Foreskin keratinocyte (primary cell): ENCODE measurements at places on chromosomes 11 and 22. TPM values are rescaled to one million over a fixed set of nuclear protein-coding genes. Genes with fewer than 3 reads are reported as not detected.

Gene MMP13
- polyA plus RNA-seq, result not detected in 2 replicates

Gene TLCD5
- polyA plus RNA-seq, result 4.1 and 4.2 TPM in 2 replicates

Gene MAP6
- polyA plus RNA-seq, result 1.3 and 2.6 TPM in 2 replicates

GRCh38 chr11:65108469-65109123 lies 3.1 kb upstream of the TM7SF2 start:
- DNase-seq, result no peak

DNA sequence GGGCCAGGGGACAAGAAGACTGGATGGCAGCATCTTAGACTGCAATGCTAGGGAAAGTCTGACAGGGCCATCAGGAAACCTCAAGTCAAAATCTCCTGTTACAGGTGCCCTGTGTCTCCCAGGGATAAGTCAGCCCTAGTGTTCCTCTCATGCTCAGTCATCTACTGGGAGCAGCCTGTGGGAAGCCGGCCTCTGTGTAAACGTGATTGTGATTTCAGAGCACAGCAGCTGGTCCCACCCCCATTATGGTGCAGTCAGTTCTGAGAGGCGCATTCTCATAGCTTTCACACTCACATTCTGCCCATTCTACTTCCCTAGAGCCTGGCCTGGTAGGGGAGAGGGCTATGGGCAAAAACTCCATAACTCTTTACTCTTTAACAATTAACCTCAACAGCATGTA lies 7.2 kb upstream of the SLN start:
- no peak for DNase-seq

DNA sequence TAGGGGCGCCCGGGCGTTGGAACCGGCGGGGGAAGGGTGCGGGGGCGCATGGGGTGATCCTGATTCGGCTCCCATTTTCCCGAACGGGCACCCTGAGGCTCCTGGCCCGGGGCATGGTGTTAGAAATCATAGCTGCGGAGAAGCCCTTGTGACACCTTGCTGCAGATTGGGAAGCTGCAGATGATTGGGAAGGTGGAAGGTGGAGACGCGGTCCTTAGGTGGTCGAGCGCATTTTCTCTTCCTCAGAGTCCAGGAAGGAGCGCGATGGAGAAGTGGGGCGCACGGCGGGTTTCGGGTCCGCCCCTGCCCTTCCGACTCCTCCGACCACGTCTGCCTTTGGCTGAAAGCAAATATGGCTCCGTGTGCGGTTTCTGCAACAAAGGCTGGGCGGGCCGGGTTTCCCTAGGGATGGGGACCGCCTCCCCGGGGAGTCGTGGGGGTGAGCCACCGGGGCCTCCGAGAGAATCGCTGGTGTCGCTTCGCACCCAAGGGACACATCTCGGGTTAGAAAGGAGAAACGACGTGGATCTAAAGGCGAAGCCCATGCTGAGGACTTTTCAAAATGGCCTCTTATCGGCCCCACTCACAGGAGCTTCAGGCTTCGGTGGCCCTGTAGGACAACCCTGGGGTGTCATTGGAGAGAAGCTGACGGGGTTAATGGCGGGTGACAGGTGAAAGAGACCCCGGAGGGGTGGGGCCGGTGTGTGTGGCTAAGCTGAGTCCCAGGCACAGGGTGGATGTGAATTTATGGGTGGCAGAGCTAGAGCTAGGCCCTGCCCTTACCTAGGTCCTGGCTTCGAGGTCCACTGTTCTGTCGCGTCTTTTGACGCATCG lies 707 bp upstream of the FTH1 start:
- DNase-seq, result no peak

Gene PGA3
- not detected in 2 replicates for polyA plus RNA-seq

Gene TAGLN
- 16.2 and 19.0 TPM in 2 replicates for polyA plus RNA-seq

GRCh38 chr11:44416776-44417175 lies 106.8 kb upstream of the ALX4 start:
- DNase-seq, result peak; percentile 58

Gene UBQLN3
- not detected in 2 replicates for polyA plus RNA-seq

- no peak for DNase-seq
Measured at GRCh38 chr11:64251753-64252002, 348 bp downstream of the PLCB3 start.

DNA sequence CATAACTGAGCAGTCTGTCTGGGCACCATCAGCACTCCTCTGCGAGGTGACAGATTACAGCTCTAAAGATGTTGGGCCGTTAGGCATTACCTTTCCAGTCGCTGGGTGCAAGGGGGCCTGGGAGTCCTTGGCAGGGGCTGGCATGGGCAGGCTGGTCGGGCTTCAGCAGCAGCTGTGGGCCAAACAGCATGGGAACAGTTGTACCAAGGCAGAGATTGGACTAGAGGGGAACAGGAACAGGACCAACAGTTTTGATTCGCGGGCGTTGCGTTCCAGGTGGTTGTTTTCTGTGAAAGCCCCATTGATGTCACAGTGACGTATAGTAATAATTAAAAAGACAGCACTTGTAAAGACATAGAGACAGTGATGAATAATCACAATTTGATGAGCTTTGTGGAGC lies 25.8 kb upstream of the B3GAT1 start:
- DNase-seq, result no peak

Gene EEF1G
- 1,795 and 1,871 TPM in 2 replicates for polyA plus RNA-seq

DNA sequence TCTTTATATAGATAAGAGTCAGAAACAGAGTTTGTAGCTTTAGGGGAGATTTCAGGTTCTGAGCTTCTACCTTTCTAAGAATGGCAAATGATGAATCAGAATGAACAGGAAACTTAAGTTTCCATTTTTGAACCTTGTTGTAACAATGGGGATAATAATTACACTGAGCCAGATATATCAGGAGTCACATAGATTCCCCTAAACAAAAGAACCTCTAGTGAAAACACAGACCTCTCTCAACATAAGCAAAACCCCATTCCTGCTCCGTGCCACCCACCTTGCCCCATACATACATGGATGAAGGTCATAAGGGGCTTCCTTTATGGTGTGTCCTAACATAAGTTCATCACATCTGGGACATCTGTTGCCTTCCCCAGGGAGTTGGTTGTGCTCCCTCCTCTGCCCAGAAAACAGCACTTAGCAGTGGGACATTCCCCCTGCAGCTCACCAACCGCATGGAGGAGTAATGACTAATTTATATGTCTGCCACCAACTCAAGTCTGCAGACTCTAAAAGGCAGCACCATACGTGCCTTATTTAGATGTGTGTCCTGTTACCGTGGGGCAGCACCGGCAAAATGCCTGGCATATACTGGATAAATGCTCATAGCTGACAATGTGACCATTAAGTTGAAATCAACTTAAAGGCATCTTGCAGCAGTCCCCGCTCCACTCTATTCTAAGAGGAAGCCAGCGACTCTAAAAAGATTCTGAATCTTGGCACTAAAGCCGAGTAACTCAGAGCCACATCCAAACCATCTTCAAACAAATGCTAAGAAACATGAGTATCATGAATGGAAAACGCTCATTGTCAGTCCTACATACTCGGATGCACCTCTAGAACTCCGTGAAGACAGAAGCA lies 8.0 kb downstream of the JAML start:
- no peak for DNase-seq

GRCh38 chr11:111836721-111837120 lies 34.7 kb downstream of the ALG9 start:
- DNase-seq, result no peak

DNA sequence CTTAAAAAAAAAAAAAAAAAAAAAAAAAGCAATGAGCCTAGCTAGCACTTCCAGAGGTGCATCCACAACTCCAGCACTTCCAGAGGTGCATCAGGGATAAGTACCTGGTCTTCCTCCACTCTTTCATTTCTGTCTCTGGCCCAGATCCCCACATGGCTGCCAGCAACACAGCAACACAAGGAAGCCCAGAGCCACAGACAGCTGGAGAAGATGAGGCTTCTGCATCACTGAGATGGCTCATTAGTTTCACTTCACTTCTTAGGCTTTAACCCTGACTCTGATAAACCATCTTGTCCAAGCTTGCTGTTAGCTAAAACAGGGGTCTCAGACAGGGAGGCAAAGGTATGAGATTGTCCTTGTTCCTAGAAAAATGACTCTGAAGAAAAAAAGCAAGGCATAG lies 35.6 kb downstream of the PC start:
- DNase-seq, result no peak

DNA sequence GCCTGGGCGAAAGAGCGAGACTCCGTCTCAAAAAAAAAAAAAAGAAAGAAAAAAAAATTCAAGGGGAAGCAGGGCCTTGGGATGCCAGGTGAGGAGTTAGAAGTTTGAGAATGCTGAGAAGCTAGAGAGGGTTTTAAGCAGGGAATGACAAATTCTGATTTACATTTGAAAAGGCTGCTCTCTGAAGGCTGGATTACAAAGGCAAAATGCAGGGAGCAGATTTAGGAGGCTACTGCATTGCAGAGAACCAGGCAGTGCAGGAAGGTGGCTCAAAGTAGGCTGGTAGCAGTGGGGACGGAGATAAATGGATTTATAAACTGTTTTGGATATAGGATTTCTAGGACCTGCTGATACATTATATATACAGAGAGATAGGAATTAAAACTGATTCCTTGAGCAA lies 66.6 kb downstream of the KCNC1 start:
- DNase-seq, result no peak

DNA sequence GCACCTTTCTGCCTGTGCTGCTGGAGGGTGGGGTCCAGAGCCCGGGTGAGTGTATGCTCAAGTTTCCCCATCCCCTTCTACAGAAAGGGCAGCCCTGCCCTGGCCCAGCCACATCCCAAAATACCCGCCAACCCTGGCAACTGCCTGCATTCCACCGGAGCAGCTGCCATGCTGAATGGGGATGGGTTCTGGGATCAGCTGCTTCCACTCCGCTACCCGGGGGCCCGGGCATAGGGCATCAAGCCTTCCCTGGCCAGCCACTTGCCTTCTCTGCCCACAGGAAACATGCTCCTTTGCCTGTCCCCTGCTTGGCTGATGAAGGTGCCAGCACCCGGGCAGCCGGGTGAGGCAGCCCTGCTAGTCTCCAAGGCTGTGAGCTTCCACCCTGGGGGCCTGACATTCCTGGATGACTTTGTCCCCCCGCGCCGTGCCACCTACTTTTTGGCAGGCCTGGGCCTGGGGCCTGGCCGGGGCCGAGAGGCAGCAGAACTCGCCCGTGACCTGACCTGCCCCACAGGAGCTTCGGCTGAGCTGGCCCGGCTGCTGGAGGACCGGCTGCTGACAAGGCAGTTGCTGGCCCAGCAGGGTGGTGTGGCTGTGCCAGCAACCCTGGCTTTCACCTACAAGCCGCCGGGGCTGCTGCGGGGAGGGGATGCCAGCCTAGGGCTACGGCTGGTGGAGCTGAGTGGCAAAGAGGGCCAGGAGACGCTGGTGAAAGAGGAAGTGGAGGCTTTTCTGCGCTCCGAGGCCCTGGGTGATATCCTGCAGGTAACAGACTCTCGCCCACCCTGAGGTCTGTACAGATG lies 3.2 kb downstream of the CARNS1 start:
- no peak for DNase-seq

Gene DNAJB7
- not detected in 2 replicates for polyA plus RNA-seq

Gene APOL1
- 1.2 and 2.2 TPM in 2 replicates for polyA plus RNA-seq

Gene OR2AT4
- not detected in 2 replicates for polyA plus RNA-seq

Gene PRR33
- polyA plus RNA-seq, result not detected in 2 replicates

Gene FAM180B
- not detected in 2 replicates for polyA plus RNA-seq

- DNase-seq, result no peak
Measured at GRCh38 chr22:42977569-42977968, 37.4 kb downstream of the PACSIN2 start.

Gene CLMP
- polyA plus RNA-seq, result 1.1 and 1.9 TPM in 2 replicates

DNA sequence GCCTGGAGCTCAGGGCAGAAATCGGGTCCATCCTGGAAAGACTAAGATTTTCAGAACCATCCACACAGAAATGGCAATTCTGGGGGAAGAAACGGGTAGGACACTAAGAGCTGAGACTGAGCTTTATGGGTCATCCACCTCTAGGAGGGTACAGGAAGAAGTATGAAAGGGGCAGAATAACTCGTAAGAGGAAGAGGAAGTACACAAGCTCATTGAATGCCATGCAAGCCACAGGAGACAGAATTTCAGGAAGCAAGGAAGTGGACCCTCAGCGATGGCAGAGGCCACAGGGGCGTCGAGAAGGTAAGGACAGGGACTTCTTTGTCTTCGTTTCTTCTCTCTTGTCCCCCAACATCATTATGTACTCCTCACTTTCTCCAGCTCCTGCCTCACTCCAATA lies 169.6 kb downstream of the MAML2 start:
- no peak for DNase-seq

GRCh38 chr11:94032066-94032465 lies 10.9 kb downstream of the HEPHL1 start:
- no peak for DNase-seq

Gene LARGE1
- polyA plus RNA-seq, result 3.6 and 3.7 TPM in 2 replicates

DNA sequence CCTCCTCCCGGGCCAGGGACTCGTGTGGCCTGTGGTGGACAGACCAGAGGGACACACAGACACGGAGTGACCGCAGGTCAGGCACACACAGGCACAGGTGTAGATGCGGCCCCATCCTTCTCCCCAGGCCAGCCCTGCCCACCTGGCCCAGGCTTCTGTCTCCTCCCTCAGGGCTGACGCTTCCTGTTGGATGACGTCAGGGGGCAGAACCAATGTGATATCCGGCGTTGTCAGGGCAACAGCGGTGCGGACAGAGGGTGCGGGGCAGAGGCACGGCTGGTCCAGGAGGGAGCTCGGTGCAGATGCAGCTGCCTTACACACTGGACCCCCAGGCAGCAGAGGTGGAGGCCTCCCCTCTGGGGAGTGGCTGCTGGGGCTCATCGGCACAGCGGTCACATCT lies 2.9 kb upstream of the TUBGCP6 start:
- no peak for DNase-seq

Gene TSGA10IP
- not detected in 2 replicates for polyA plus RNA-seq

Gene IFITM10
- 0.06 TPM in 1 of 2 replicates, not detected in the other for polyA plus RNA-seq

- DNase-seq, result no peak
Measured at GRCh38 chr22:45783021-45783420, 111.4 kb downstream of the ATXN10 start.

GRCh38 chr22:38218661-38219622 lies 17.1 kb downstream of the MAFF start:
- peak; percentile 82 for DNase-seq

DNA sequence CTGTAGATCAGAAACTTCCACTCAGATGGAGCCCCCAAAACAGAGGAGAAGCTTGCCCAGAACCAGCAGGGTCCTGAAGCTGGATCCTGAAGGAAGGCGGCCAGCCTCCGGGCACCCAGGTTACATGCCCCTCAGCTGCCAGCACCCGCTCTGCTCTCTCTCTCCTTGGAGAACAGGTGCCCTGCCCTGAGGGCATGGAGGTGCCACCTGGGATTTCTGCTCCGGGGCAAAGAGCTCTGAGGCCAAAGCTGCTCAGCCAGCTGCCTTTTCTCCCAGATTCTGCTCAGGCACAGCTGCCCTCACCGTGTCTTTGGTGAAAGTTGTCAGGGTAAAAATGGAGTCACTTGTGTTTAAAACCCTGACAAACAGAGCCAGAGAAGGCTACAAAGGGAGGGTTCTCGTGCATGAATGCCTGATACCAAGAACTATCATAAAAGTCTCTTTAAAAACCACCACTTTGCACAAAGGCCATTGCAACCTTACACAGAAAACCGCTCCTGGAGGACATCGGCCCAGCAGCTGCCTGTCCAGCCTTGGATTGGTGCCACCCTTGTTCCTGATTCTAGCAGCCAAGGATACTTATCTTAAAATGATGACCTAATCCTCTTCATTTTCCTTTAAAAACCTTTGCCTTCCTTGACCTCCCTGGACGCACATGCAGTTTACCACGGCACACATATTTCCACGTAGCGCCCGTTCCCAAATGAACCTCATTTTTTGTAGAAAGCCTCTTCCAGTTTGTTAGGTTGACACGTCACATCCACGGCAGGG lies 140.0 kb downstream of the CACNA1I start:
- no peak for DNase-seq

GRCh38 chr11:121692236-121692635 lies 239.5 kb upstream of the SORL1-AS1 start:
- DNase-seq, result no peak

Gene ST14
- polyA plus RNA-seq, result 76.9 and 79.1 TPM in 2 replicates
